ENCODE measurements at places on chromosomes 1 and 21. TPM values are rescaled to one million over a fixed set of nuclear protein-coding genes. Genes with fewer than 3 reads are reported as not detected.

GRCh38 chr1:168504064-168504837, 39.5 kb downstream of the XCL2 start:
- no peaks in the 10 kb centered on the region for H3K27me3 ChIP-seq
- H3K4me3 ChIP-seq: no peak overlapping the region
- no peak for DNase-seq

GRCh38 chr1:235759336-235759735, 107.4 kb downstream of the LYST start:
- H3K36me3 ChIP-seq: peaks cover 16% of the 10 kb centered on the region
- peaks cover 4% of the 10 kb centered on the region for H3K4me1 ChIP-seq
- H3K27me3 ChIP-seq: no peaks in the 10 kb centered on the region
- DNase-seq: no peak

DNA sequence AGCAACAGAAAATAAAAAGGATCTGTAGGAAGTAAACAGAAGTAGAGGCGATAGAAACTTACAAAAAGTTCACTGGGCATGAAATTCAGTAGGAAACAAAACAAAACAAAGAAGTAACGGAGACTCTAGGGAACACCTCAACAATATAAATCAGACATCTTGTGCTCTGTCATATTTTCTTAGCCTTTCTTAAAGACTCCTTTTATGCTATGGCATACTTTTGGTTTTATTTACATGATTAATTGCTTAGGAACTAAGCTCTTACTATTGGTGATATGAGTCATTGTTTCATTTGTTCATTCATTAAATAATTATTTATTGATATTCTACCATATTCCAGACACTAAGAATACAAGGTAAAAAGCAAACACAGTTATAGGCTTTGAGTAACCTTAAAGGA, 126.6 kb downstream of the KCNT2 start:
- H3K4me3 ChIP-seq: no peak overlapping the region
- H3K27ac ChIP-seq: no peak overlapping the region
- DNase-seq: no peak
- H3K36me3 ChIP-seq: no peaks in the 10 kb centered on the region
- no peaks in the 10 kb centered on the region for H3K27me3 ChIP-seq
- H3K4me1 ChIP-seq: no peaks in the 10 kb centered on the region

DNA sequence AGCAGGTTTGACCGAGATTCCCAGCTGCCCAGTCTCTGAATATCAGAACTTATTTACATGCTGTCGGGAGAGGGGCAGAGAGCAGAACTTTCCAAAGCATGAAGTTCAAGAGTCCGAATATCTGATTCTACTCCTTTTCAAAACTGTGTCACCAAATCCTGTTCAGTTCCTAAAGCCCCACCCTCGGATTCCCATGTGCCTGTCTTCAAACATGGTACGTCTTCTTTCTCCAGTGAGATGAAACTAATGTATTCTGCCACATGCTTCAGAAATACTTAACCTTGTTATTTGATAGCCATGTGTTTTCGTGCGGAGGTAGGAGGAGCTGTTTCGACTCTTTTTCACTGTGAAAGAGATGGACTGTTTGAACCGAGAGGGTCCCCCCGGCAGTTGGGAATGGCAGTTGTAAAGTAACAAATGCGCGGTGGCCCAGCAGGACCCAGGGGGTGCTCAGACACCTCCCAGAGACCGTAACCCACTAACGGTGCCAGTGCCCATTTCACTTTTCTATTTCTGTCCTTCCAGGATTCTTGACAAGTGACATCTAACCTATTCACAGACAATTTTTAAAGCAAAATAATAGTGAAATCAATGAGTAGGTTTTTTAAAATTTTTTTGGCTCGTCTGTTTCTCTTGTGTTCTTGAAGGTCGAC, 67.2 kb downstream of the ZBTB18 start:
- peaks cover 27% of the 10 kb centered on the region for H3K27me3 ChIP-seq
- no peaks in the 10 kb centered on the region for H3K4me1 ChIP-seq
- H3K4me3 ChIP-seq: no peak overlapping the region
- no peak overlapping the region for H3K27ac ChIP-seq
- H3K36me3 ChIP-seq: no peaks in the 10 kb centered on the region

KPRP gene
- not detected for polyA plus RNA-seq

OPTC gene
- not detected for polyA plus RNA-seq

Data from naive B cell (primary cell).